ENCODE measurements at places on chromosomes 2 and 18. TPM values are rescaled to one million over a fixed set of nuclear protein-coding genes. Genes with fewer than 3 reads are reported as not detected.

DNA sequence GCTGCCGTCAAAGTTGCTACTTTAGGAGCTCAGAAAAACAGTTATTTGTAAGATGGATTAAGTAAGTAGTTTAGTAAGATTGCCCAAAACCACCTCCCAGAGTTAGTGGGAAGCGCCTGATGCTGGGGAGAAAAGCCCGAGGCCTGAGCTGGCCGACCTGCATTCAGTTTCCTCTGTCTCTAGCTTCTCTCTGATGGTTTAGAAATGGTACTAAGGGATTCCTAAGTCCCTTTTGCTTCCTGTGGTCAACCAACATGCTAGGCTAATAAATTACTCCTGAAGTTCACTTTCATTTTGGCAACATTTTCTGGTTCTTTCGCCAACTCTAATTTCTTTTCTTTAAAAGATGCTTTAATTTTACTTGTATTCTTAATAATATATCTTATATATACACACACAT lies 60.1 kb downstream of the ASAP2 start:
- DNase-seq = no peak

The CFAP65 gene
- 0.33 TPM for total RNA-seq

GRCh38 chr2:127161176-127162136 lies 54.5 kb upstream of the BIN1 start:
- no peak for DNase-seq

DNA sequence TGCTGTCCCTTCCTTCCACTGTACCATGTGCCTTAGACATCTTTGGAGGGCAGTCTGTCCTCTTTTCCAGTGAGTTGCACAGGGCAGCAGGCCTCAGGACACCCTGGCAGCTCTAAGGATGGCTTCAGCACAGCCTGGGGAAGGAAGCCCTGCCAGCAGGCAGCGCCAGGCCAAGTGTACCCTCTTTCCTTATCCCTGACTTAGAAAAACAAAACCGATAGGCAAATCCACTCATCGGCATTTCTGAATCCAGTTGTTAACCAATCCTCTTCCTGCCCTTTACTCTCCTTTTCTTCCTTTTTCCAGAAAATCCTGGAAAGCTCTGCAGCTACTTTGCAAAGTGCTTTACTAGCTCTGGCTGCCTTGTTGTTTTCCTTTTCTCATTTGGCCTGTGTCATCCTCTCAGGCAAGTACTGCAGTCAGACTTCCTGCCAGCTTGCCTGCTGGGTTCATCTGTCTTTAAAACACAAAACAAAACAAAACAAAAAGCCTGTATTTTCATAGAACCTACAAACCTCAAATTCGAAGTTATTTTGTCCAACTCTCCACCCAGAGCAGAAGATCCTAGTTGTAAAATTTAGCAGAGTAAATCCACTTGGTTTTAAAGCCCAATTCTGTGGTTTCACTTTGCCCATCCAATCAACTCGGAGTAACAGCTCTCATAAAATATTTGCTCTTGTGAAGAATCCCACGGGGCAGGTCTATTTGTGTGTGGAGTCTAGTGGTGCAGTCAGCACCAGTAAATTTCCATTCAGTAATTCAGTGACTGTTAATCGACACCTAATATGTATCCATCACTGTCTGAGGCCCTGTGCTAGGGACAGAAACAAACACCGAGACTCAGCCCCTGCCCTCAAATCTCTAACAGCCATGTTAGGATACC lies 45.2 kb downstream of the PCBP1 start:
- DNase-seq = no peak

DNA sequence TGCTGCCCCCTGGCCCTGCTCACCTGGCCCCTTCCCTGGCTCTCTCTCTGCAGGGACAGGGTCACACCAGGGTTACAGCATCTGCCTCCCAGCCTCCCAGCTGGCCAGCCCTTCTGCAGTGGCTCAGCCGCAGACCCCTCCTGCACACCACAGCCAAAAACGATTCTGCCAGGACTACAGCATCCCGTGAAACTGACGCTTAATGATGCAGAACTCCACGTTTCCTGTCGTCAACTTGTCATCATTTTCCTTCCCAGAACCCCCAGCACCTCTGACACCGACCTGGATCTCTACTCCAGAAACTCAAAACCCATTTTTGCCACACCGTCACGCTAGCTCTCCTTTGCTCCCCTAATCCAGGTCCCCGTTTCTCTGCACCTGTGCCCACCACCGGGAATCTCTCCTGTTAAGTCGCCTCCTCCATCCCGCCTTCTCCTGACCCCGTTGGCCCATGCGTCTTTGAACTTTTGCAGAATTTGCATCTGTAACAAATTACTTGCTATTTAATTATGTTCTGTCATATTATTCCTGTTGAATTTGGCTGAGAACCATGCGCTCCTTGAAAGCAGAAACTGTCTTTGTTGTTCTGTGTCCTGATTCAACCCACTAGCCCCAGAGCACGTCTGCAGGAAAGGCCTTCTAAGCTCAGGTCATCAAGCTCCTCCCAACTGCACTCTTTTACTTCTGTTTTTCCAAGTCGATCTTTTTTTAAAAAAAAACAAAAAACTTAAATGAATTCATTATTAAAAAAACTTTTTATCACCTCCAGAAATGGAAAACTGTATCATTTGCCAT lies 173.2 kb upstream of the COPS8 start:
- DNase-seq = no peak

DNA sequence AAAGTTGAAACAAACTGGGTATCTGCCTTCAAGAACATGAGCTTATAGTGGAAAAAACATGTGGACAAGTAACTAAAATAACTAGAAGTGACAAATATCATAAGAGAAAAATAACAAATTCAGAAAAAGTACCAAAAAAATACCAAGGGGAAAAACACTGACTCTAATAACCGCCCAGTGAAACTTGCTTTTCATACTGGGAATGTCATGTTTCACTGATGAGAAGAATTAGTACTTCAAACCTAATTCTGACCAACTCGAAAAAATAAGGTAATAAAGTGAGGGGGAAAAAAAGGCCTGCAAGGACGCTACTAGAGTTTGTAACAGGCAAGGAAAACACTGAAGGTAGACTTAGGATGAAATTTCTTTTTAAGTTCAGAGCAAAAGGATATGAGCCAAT lies 83.6 kb downstream of the RTTN start:
- no peak for DNase-seq

Measured in Panc1 (cell line).